ENCODE measurements at places on chromosomes 3 and 15.

GRCh38 chr15:20356444-20356910 is 185.1 kb downstream of the GOLGA6L6 start:
- DNase-seq: no peak

DNA sequence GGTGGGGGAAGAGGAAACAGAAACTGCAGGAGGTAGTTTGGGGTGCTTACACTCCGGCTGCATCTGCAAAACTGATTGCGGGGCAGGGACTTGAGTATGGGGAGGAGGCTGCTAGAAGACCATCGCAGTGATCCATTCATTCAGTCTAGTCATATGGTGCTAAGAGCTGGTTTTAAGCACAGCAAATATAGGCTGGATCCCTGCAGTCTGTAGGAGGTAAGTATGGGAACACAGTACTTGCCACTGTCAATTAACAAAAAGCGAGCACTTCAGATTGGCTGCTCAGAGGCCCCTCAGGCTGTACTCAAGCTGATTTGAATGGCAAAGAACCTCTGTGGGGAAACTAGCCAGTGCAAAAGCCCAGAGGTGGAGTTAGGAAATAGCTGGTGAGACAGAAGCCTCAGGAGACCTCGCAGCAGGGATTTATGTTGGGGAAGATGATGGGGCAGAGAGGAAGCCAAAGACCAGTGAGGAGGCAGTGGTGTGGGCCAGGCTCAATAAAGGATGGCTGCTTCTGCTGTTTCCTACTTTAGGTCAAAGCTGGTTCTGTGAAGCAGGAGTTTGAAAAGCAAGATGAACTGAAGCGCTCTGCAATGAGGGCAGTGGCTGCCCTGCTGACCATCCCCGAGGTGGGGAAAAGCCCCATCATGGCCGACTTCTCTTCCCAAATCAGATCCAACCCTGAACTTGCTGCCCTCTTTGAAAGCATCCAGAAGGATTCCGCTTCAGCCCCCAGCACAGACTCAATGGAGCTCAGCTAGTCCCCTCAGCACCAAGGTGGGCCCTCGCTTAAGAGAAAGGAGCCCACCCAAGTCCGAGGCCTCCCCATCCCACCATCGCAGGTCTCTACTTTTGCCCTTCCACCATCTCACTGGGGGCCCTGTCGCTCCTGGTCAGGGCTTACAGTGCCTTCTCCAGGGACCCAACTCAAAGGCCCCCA is 7.9 kb downstream of the RPL32 start:
- peak; percentile 8 for DNase-seq

DNA sequence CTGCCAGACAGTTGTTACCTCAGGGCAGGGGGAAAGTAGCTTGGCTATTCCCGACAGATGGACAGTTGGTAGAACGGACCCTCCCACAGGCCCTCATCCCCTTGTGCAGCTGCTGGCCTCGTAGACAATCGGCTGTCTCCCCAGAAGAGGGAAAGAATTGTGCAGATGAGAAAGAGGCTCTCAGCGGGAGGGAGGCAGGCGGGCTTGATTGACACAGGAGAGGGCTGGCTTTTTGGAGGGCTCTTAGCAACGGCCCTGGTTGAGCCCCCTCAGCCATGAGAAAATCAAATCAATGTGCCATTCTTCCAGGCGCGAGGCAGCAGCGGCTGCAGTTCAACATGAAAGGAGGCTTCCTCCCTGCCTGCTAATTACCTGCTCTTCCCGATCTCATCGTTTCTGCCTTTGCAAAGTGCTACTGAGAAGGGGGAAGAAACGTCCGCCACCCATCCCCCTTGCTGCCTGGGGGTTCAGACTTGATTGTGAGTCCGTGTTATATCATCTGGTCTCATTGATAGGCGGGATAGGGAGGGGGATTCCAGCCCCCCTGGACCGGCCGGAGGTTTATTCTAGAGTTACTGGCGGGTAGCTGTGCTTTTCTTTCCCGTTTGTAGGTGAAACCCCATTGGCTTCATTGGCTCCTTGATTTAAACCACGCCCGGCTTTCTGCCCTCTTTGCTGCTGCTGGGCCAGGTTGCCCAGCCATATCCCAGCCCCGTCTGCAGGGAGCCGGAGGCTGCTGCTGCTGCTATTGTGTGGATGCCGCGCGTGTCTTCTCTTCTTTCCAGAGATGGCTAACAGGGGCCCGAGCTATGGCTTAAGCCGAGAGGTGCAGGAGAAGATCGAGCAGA is at the start of gene TAGLN3:
Gene TAGLN3, plus strand, starts transcription at position 287 of the 848 bp plus-strand sequence. Its CDS starts 501 bp downstream, at position 788.
- DNase-seq: peak; percentile 72

- DNase-seq: no peak
Observed at GRCh38 chr15:43516801-43517353, 531 bp upstream of the MAP1A start.

DNA sequence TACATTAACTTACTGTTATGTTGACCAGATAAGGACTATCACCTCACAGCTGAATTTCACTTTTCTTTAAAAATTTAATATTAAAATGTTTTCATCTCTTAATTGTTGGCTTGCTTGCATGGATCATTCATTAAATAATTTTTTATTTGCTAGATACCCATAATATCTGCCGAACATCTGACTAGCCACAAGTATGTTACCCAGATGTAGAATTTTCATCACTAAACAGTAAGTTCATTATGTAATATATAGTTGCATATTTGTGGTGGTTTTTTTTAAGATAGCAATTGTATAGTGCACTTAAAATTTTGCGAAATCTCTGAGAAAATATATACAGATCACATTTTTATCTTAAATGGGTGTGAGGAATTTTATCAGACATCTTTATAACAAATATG is 190.4 kb downstream of the MBNL1 start:
- no peak for DNase-seq

Measured in DMS53 (cell line).